ENCODE measurements at places on chromosomes 16 and 17.

DNA sequence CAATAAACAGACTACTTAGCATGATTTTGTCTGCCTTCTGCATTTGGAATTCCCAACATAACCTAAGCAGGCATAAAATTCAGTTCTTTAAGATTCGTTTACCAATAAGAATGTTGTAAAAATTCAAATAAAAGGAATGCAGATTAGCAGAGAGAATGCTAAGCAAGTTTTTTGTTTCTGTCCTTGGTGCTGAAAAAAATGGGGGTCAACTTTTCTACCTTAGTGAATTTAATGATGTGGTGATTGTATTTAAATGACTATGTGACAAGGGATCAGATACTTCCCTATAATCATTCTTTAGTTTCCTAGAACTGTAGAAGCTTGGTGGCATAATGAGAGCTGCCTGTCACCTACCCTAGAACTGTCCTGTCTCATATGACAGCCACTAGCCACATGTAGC is 159.5 kb downstream of the RBFOX1 start:
- DNase-seq: no peak

DNA sequence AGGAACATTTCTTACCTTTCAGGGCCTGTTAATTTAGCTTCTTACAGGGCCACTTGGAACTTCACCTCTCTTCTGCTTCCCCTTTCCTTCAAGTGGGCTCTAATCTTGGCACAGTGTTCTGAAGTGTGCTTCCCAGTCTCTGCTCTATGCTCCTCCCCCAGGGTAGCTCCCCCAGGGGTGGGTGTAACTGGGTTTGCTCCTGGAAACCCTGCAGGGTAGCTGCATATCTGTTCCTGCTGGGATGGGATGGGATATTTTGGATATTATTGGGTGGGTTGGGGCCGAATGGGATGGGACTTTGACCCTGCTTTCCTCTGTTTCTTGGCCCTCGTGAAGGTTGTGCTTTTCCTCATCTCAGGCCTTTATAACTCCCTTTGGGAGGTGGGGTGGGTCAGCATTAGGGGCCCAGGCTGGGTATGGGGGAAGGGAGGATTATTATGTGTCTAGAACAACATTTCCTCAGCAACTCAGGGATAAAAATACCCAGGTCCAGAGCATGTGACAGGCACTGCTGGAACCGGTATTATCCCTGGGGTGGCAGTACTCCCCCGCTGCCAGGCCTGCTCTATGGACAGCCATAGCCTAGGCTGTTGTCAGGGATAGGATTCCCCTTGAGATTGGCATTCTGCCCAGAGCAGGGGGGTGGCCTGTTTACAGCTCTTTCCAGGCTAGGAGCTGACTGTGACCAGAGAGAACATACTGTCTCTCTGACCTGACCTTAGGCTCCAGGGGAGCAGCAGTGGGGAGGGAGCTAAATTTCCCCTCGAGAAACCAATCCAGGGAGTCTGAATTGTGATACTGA is 5.0 kb downstream of the NFE2L1 start:
- DNase-seq: no peak

DNA sequence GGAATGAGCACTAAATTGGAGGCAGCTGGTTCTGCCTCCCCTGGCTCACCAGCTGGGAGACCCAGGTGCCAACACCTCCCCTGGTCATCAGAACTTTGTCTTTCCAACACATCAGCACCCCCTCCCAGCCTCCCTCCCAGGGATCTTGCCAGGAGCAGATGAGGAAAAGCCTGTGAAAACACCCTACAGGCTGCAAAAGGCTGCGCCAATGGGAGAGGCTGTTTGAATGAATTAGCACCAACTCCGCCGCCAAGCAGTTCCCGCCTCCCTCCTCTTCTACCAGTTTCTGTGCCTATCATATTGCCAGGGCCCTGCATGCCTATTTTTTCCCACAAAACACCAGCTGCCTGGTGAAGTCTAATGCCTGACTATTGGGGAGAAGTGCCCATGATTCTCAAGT is 137.0 kb downstream of the AIPL1 start:
- no peak for DNase-seq

DNA sequence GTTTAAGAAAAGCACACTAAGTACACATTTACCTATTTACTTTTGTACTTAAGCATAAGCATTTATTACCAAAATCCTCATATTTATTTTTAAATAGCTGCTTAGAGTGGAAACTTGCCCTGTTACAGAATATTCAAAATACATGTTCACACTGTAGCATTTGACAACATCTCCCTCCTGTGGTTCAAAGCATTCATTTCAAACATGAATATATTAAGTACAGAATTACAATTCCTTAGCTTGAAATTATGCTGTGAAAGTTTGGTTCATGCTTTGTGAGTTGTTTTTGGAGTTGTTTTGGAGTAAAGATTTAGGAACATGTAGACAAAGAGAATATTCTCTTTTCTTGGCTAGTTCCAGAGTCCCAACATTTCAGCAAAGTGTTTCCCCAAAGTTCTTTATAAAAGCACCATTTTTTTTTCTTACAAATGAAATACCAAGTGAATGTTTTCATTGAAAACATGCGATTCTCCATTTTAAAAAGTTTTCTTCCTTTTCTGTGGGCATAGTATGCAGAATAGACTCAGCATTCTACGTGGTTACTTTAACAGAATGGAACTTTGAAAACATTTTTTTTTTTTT is 33.2 kb downstream of the TUBD1 start:
- no peak for DNase-seq
